ENCODE measurements at places on chromosomes 7 and 10. TPM values are rescaled to one million over a fixed set of nuclear protein-coding genes. Genes with fewer than 3 reads are reported as not detected.

DNA sequence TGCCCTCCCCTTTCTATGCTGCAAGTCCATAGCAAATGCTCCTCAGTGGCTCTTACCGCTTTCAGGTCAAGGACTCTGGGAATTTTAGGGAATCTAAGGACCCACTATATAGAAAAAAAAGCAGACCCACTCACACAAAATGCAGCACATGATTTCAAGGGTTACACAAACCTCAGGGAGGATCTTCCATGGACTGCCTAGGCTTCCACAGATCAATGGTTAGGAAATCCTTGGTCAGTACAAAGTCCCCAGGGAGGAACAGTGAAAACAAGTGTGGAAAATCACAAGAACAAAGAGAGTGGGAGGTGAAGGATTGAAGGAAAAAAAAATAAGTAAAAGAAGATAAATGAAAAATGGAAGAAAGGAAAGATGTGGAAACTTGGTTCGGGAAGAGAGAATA, 188.4 kb downstream of the AHR start:
- H3K36me3 ChIP-seq = no peaks in the 10 kb centered on the region
- no peaks in the 10 kb centered on the region for H3K27me3 ChIP-seq
- H3K4me1 ChIP-seq = no peaks in the 10 kb centered on the region
- DNase-seq = no peak
- no peak overlapping the region for H3K4me3 ChIP-seq

DNA sequence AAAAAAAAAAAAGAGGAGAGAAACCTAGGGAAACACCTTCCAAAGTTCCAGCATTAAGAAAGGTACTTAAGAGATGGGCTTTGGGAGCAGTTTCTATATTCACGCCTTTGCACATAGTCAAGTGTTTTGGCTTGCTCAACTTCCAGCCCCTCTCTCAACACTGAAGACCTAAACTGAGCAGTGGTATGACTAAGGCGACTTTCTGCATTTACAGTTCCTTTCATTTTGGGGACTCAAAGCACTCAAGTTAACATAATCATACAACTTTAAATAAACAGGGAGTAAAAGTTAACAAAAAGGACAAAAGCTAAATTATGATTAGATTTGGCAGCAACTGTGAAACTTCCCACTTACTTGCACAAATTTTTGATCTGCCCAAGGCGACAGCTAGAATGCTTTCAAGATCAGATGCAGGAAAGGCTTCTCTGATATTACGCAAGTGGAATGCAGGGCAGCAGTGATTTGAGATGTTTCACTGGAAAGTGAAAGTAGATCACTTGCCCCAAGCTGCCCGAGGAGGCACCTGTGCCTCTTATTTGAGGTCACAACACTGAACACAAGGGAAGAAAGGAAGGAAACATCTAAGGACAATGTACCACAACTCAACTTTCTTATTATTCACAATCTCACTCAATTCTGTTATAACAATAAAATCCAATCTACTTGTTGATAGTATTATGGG, 199.5 kb downstream of the SKAP2 start:
- no peaks in the 10 kb centered on the region for H3K27me3 ChIP-seq
- H3K27ac ChIP-seq = peak overlapping the region; percentile 40
- H3K36me3 ChIP-seq = no peaks in the 10 kb centered on the region
- no peak for DNase-seq
- no peaks in the 10 kb centered on the region for H3K4me1 ChIP-seq

GRCh38 chr10:12207114-12207513, 11.1 kb downstream of the CDC123 start:
- H3K4me3 ChIP-seq = no peak overlapping the region
- H3K36me3 ChIP-seq = peaks cover 64% of the 10 kb centered on the region
- DNase-seq = no peak
- no peaks in the 10 kb centered on the region for H3K27me3 ChIP-seq

GRCh38 chr7:11332186-11332864, 358.7 kb downstream of the PHF14 start:
- no peaks in the 10 kb centered on the region for H3K27me3 ChIP-seq
- H3K4me3 ChIP-seq = no peak overlapping the region
- no peak overlapping the region for H3K27ac ChIP-seq
- DNase-seq = no peak
- no peaks in the 10 kb centered on the region for H3K36me3 ChIP-seq

DNA sequence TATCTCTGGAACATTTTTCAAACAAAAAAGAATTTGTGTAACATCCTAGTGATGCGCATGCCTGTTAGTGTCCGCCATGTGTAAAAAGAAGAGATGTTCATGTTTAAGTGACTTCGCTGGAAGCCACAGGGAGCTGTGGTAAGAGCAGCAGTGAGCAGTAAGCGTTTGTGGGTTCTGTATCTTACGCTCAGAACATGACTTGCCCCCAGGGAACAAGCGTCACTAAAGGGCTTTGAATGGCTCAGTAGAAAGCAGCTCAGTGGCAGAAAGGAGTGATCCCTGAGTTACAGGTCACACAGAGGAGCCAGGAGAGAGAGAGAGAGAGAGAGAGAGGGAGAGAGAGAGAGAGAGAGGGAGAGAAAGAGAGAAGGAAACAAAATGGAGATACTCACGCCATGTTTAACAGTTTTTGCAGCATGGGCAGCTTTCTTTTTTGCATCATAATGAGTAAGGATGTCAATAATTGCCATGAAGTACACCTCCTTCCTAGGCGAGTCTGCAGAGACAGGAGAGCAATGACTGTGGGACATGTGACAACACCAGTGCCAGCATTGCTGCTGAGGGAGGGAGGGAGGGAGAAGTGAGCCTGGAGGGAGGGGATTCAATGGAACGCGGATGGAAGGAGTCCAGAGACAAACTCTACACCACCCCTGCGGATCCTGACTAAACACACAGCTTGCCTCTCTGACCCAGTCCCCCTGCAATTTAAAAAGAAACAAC, 174.6 kb downstream of the PIP4K2A start:
- H3K27me3 ChIP-seq = no peaks in the 10 kb centered on the region
- H3K27ac ChIP-seq = no peak overlapping the region
- H3K36me3 ChIP-seq = peaks cover 47% of the 10 kb centered on the region
- H3K4me1 ChIP-seq = no peaks in the 10 kb centered on the region
- H3K4me3 ChIP-seq = no peak overlapping the region

DNA sequence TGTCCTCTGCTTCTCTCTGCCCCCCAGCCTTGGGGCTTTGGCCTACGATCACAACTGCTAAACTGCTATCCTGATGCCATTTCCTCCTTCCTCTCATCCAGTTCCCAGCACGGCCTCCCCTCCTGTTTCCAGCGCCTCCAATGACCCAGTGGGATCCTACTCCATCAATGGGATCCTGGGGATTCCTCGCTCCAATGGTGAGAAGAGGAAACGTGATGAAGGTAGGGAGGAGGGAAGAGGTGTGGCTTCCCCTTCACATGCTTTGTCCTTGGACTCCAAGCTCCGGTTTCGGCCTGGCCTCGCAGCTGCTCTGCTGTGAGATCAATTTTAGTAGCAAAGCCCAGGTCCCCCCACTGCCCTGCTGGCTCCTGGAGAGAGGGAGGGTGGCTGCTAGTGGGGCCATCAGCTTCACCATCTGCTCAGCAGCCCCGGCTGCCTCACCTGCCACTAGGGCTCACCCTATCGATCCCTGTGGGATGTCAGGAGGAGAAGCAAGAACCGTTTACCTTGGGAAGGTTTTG, 35.8 kb downstream of the PAX2 start:
- H3K4me3 ChIP-seq = no peak overlapping the region
- no peaks in the 10 kb centered on the region for H3K4me1 ChIP-seq

Gene RPEL1
- not detected for total RNA-seq

DNA sequence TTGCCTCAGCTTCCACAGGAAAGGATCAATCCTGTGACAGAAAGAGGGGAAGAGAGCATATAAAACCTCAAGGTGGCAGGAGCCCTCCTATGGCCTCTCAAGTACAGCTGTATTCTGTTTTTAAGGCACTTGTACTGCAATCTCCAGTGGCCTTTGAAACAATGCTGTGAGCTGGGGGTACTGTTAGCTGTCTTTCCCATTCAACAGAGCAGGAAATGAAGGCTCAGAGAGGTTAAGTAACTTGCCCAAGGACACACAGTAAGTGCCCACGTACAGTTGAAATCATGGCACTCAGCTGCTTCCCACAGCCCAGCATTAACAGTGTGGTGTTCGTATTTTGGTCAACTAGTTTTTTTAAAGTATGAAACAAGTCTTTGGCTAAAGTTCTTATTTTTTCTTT, 34.0 kb downstream of the DUSP5 start:
- H3K4me1 ChIP-seq = no peaks in the 10 kb centered on the region
- no peaks in the 10 kb centered on the region for H3K27me3 ChIP-seq
- no peak overlapping the region for H3K27ac ChIP-seq
- H3K36me3 ChIP-seq = no peaks in the 10 kb centered on the region

Gene MEOX2
- total RNA-seq = 21.9 TPM

Gene SUN3
- not detected for total RNA-seq

- no peaks in the 10 kb centered on the region for H3K36me3 ChIP-seq
These were observed 286.9 kb downstream of the KCNMA1 start for GRCh38 chr10:77350711-77351119.

DNA sequence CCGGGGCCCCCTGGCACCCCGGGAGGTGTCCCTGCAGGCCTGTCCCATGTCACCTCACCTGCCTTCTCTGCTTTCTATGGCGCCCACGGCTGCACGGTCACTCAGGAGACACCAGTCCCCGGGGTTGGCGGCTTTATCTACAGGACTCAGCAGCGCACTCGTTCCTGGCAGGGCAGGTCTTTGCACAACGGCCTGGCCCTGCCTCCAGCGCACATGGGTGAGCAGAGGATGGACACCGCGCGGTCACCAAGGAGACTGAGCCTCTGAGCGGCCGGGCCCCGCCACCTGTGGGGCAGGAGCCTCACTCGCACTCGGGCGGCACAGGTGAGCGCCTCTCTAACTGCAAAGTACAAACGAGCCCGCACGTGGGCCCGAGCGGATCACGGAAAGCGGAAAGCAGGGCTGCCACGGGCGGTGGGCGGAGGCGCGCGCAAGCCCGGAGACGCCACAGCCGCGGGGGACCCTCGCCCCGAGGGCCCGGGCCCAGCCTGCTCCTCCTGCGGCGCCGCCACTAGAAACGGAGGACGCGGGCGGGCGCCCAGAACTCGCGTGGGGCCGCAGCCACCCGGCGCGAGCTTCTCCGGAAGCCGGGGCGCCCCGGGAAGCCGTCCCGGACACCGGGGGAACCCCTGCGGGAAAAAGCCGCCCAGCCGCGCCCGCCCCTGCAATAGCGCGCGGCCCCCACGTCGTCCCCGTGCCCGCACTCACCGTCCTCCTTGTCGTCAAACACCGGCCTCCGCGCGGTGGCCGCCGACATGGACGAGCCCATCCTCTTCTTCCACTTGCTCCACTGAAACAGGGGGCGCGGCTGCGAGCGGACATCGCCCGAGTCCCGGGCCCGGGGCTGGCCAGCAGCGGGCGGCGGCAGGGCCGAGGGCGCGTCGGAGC, 642 bp downstream of the STK32C start:
- H3K27me3 ChIP-seq = no peaks in the 10 kb centered on the region
- peaks cover 13% of the 10 kb centered on the region for H3K4me1 ChIP-seq
- peak; percentile 88 for DNase-seq
- no peaks in the 10 kb centered on the region for H3K36me3 ChIP-seq
- H3K4me3 ChIP-seq = peak overlapping the region; percentile 95
- no peak overlapping the region for H3K27ac ChIP-seq

- H3K27me3 ChIP-seq = no peaks in the 10 kb centered on the region
- no peak overlapping the region for H3K27ac ChIP-seq
- DNase-seq = no peak
- no peak overlapping the region for H3K4me3 ChIP-seq
These were observed 47.7 kb downstream of the CDH23 start for GRCh38 chr10:71444284-71445054.

DNA sequence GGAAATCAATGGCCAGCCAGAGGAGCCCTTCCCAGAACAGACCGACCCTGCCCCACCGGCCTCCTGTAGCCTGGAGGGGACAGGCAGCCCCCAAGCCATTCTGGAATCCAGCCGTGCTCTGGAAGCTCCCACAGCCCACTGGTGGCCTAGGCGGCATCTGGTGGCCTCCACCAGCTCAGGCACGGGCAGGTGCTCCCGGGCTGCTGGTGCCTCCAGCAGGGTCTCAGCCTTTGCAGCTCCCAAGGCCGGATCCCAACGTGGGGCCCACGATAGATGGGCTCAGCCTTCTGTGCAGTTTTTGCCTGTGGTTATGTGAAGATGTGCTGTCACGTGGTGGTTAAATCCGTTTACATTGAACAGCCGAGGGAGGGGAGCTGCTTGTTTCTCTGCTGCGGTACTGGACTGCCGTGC, 44.4 kb downstream of the JAKMIP3 start:
- no peaks in the 10 kb centered on the region for H3K4me1 ChIP-seq
- DNase-seq = no peak
- no peak overlapping the region for H3K4me3 ChIP-seq

- H3K4me1 ChIP-seq = peaks cover 12% of the 10 kb centered on the region
- H3K27ac ChIP-seq = no peak overlapping the region
- no peaks in the 10 kb centered on the region for H3K27me3 ChIP-seq
- H3K4me3 ChIP-seq = no peak overlapping the region
- H3K36me3 ChIP-seq = peaks cover 20% of the 10 kb centered on the region
- DNase-seq = no peak
These were observed 289.5 kb upstream of the AOAH start for GRCh38 chr7:37013771-37014170.

Gene PRPS1L1
- not detected for total RNA-seq

DNA sequence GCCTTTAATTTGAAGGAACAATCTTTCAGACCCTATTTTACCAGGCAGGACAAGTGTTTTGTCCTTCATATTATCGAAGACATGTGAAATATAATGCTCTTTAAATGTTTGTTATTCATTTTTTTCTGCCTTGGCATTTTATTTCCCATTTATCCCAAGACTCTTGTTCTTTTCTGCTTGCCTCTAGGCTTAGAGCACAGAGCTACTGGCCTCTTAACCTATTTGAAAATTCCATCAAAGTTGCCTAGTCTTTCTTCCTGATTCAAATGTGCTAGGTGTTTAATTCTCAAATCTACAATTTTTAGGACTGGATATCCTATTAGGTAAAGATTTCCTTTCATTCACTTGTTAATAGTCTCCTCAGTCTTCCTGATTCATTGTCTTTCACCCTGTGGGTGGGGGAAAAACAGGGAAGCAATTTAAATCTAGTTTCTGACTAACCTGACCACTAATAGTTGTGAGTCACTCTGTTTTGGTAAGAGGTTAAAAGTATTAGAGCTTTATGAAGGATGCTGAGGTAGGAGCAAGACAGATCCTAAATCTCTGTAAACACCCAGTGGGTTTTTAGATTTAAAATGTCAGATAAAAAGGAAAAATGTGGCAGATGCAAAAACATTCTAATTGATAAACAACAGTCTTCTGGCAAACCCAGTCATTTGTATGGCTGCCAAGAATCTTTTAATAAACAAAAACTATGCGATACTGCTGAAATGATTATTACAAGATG, 1.5 kb downstream of the LIPK start:
- no peaks in the 10 kb centered on the region for H3K36me3 ChIP-seq
- no peaks in the 10 kb centered on the region for H3K4me1 ChIP-seq
- no peak for DNase-seq
- H3K4me3 ChIP-seq = no peak overlapping the region
- H3K27ac ChIP-seq = no peak overlapping the region
- H3K27me3 ChIP-seq = no peaks in the 10 kb centered on the region

- no peak for DNase-seq
- H3K4me3 ChIP-seq = no peak overlapping the region
- H3K27ac ChIP-seq = no peak overlapping the region
- no peaks in the 10 kb centered on the region for H3K36me3 ChIP-seq
- H3K27me3 ChIP-seq = no peaks in the 10 kb centered on the region
These were observed 514.2 kb downstream of the CCSER2 start for GRCh38 chr10:84842593-84842992.

All from upper lobe of right lung (tissue), 1 donor.